SW 1271 (cell line): ENCODE measurements at places on chromosomes 7 and 10.

- DNase-seq = no peak
These were observed 1.1 kb downstream of the ZNF777 start for GRCh38 chr7:149459540-149460452.

- DNase-seq = no peak
These were observed 93.9 kb upstream of the AGR3 start for GRCh38 chr7:16975712-16976111.

DNA sequence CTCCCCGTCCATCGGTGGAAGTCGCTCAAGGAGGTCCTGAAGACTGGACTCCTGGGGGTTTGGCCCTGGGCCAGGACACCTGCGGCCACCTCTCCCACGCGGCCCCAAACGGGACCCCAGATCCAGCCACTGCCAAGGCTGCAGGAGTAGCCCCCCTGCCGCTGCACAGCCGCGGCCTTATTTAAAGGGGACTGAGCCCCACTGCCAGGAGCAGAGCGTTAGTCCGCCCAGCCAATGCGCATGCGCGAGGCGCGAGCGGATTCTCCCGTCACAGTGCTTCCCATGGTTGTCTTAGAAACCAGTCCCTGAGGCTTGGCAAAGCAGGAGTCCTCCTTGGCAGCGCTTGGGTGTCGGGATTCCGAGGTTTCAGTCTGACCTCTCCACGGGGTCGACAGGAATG lies 320.0 kb downstream of the ZNF716 start:
- DNase-seq = no peak

GRCh38 chr10:95920798-95921426 lies 13.1 kb downstream of the CC2D2B start:
- DNase-seq = no peak

DNA sequence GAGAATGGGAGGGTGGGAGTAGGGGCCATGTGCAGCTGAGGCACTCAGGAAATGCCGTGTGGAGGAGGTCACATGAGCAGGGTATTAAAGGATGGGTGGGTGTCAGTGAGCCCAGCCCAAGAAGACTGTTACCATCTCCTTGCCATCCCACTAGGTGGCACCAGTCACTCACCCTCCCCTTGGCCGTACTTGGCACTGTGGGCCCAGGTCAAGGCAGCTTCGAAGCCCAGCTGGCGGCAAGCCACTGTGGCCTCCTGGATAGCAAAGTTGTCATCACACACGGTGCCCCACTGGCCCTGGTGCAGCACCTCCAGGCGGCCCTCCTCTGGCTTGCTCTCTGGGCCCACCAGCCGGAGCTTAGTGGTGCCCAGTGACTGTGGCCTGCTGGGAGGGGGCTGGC lies 5.4 kb downstream of the LOXL4 start:
- DNase-seq = no peak

GRCh38 chr10:127872011-127872761 lies 20.6 kb downstream of the CLRN3 start:
- no peak for DNase-seq

GRCh38 chr7:35714407-35714806 lies 19.5 kb upstream of the HERPUD2 start:
- DNase-seq = no peak

DNA sequence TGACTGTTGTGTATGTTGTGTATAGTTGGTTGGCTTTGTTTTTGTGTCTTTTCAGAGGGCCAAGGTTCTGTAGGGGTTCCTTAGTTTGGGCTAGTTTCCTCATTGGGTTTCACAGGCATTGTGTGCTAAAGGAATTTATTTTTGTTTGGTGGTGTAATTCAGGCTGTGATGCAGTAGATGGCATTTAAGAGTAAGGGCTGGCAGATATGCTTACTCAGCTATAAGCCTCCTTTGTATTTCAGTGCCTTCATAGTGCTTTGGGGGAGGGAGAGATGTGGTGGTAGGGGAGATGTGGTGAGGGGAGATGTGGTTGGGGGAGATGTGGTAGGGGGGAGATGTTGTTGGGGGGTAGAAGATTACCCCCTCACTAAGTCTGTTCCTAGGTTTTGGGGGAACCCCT lies 91.7 kb downstream of the SLC25A40 start:
- DNase-seq = no peak

- no peak for DNase-seq
These were observed 34.0 kb downstream of the TMEM270 start for GRCh38 chr7:73894733-73895551.

DNA sequence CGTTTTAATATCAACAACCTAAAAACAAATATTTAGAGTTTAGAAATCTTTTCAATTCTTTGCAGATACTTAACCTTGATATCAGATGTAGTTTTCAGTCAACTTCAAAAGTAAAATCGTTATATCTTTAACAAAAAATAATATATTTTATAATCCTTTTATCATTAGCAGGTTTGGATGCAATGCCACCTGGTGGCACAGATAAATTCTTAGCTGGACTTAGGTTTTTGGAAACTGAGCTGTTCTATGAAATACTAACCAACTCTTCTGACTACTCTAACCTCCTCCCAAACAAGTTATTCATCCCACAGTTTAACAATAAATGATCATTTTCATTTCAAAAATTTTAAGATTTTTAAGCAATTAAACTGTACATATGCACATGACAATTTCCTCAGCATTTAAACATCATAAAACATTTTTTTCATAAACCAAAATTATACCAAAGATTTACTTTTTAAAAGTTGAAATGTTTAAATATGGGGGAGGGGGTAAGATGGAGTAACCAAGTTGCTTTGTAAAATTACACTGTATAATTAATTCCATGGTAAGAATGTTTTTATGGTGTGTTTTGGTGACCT lies 56.9 kb downstream of the HIBADH start:
- DNase-seq = peak; percentile 47

DNA sequence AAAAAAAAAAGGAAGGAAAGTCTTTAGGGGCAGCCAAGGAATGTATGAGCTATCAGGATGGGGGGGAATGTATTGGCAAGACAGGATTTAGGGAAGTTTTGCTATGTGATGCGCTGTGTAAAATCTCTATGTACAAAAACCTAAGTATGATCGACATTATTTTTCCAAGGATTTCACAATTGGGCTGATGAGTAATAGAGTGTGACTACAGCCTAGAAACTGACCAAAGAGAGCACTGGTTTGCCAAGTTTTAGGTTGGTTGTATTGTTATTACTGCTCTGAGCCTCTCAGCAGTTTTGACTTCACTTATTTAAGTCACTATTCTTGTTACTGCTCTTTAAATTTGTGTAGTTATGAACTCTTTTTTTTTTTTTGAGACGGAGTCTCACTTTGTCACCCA lies 107.3 kb downstream of the NRCAM start:
- DNase-seq = no peak

DNA sequence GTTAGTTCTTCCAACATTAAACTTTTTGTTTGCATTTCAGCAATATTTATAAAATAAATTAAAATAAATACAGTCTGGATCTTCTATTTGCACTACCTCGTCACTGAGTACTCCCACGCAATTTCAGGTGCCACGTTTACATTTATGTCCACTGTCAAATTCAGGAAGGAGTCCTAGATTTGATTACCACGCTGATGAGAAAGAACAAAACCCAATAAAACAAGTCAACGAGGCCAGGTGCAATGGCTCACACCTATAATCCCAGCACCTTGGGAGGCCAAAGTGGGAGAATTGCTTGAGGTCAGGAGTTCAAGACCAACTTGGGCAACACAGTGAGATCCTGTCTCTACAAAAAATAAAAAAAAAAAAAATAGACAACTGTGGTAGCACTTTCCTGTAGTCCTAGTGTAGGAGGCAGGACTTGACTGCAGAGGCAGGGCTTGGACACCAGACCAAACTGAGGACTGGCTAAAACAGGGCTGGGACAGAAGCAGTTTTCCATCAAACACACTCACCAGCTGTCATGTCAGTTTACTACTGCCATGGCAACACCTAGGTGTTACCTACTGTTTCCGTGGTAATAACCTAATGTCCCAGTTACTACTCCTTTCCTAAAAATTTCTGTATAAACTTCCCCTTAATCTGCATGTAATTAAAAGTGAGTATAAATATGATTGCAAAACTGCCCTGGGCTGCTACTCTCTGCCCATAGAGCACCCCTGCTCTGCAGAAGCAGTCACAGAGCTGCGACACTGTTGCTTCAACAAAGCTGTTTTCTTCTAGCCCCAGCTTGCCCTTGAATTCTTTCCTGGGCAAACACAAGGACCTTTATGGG lies 341.7 kb downstream of the PARD3 start:
- no peak for DNase-seq

DNA sequence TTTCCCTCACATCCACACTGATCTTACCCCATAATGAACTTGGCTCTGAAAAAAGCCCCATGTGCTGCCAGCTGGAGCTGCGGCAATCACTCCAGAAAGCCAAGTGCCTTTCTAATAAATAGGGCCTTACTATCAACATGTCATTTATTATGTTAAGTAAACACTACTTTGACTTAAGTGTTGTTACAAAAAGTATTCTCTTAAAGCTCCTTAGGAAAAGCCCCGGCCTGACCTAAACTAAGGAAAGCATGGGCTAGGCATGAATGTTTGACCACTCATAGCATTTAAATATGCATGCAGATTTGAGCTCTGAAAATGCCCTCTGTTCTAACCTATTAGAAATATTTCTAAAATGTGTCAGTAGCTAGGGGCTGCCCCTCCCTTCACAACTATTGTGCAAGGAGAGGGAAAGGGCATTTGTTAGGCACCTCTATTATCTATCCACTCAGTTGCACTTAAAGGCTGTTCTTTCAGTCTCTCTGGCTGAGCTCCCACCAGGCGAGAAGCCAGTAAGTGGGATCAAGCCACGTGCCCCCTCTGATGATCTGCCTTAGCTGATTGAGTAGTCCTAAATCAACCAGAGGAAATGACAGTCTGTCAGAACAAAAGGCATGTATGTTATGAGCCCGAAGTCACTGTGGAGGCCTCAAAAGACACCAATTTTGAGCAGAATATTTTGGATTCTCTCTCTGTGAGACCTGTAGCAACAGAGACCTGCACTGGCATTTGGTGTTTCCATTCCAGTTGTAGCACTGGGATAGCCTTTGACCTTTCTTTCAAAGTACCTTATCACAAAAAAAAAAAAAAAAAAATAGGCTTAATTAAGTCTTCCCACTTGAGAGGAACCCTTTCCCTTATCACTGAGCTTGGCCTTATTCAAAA lies 77.1 kb downstream of the ITGB8 start:
- DNase-seq = no peak

GRCh38 chr7:79854621-79855020 lies 280.0 kb upstream of the GNAI1 start:
- DNase-seq = no peak

- DNase-seq = no peak
These were observed 206 bp downstream of the UPF2 start for GRCh38 chr10:12042409-12042796.
